ENCODE measurements at places on chromosomes 1 and 21. TPM values are rescaled to one million over a fixed set of nuclear protein-coding genes. Genes with fewer than 3 reads are reported as not detected.

Gene SMAP2
- 5.5 TPM for total RNA-seq

Gene GJA8
- total RNA-seq: not detected

Gene SPRR2G
- total RNA-seq: not detected

Gene FMO1
- not detected for total RNA-seq

Gene LRRC7
- total RNA-seq: 0.06 TPM

Gene FAM151A
- not detected for total RNA-seq

DNA sequence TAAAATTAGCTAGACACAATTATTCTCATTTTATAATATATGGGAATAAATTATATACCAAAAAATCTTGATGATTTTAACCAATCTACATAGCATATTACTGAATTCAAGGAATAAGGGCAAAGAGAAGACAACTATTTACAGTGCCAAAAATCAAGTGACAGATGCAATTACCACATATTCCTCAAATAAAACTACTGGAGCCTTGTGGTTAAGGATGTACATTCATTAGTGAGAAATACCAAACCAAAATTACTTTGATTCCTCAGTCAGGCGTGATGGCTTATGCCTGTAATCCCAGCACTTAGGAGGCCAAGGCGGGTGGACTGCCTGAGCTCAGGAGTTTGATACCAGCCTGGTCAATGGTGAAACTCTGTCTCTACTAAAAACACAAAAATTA is 68.8 kb upstream of the RBM34 start:
- no peak for DNase-seq

DNA sequence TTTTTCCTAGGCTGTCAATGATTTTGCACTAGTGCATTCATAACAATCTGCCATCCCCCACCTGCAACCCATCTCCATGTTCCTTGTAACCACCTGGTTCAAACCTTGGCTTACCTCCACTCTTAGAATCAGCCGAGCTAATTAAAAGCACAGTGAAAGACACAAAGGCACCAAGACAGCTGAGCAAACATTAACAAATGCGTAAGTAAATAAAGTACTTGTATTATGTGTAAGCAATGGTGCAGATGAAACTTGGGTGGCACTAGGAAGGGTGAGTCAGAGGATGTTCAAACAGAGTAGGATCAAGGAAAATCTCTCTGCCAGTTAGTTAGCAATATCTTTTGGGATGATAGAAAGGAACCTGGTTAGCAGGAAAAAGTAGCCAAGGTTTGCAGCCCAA is 5.1 kb upstream of the FOXJ3 start:
- no peak for DNase-seq

- DNase-seq: no peak
Measured at GRCh38 chr1:61130338-61131000, 48.1 kb downstream of the NFIA start.

DNA sequence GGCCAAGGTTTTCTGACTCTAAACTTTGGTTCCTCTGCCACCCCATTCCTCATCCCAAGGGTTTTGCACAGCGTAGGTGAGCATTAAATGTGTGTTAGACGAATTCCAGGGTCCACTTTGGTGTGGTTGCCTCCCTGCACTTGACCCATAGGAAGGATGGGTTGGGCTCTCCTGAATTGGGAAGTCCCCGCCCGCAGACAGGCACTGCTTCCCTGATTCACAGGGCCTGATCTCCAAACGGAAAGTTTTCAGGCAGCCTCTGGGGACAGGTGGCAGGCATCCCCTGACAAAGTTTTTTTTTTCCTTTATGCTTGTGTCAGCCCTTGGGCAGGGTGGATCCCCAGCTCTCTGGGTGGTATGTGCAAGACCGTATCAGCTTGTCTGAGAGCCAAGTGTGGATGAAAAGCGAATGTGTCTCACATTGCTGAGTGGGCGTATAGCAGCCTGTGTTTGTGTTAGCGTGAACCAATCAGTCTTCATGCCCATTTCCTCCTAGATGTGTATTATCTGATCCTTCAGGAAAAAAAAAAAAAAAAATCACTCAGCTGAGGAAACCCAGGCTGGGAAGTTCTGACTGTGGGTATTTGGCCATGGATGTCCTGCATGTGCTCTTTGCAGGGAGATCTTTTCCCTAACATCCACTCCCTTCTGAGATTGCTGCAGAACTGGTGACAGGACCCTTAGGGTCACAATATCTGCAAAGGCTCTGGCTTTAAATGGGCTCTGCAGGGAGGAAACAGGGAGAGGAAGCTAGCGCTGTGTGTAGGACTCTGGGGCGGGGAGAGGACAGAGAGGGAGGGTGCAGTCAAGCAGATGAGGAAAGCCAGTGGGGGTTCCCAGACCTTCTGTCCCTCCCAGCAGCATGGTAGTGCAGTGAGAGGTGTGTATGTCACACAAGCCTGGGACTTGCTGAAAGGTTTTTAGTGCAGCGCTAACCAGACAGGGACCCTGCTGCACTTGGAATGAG is 42.2 kb upstream of the TRABD2B start:
- DNase-seq: no peak

- peak; percentile 5 for DNase-seq
Measured at GRCh38 chr1:59814901-59815825, at the start of gene HOOK1. HOOK1 (plus strand) TSS chr1:59814949; CDS start chr1:59815118, 169 bp downstream.

DNA sequence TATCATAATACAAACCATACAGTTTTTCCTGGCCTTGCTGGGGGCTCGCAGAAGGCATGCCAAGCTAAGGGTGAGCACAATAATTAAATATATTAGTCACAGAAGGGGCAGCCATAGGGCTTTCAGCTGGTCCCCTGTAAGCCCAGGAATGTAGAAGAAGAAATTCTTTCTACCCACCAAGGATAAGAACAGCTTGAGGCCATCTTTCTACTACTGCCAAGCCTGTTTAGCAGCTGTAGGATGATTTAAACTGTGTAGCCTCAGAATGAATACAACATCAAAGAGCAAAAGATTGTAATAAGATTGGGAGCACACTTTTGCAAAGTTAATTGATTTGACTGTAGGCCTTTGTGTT is 171.5 kb downstream of the LRRC7 start:
- no peak for DNase-seq

DNA sequence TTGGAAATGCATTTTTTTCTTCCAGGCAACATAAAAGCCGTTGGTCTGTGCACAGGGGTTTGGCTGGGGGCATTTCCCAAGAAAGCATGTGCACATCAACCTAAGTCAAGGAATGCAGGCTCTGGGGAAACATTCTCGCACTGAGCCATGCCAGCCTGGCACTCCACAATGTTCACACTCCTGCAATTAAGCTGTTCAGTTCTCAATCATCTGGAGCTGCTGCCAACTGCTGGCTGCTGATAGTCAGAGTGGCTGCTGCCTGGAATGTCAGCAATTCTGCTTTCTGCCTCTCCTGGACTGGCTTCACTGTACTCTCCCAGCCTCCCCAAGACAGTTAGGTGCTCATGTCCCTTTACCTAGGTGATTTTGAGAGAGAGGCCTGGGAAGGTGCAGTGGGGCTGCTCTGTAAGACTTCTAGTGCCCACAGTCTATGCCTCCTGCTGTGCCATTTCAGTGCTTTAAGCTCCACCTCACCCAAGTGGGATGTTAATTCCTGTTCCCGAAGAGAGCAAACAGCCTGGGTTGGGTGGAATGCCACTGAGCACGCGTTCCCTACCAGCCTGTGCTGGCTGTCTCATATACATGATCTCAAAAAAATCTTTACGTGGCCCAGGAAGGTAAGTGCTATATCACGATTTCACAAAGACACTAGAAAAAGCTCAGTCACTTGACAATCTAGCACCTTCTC is 131.7 kb downstream of the BRINP2 start:
- DNase-seq: no peak

DNA sequence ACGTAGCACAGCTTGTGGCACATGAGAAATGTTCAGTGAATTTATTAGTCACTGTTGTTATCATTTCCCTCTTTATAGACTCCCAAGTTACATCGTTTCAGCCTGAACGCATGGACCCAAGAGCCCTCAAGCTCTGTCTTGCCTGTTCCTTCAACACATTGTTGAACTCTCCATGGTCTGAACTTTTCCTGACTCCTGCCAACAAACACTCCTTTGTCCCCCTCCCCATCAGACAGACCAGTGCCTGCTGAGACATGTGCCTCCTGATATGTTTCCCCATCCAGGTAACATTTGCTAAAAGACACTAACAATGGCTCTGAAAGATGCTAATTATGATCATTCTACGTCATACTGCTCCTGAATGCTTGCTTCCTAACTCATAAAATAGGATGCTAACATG is 108.7 kb upstream of the NFIA start:
- DNase-seq: no peak

DNA sequence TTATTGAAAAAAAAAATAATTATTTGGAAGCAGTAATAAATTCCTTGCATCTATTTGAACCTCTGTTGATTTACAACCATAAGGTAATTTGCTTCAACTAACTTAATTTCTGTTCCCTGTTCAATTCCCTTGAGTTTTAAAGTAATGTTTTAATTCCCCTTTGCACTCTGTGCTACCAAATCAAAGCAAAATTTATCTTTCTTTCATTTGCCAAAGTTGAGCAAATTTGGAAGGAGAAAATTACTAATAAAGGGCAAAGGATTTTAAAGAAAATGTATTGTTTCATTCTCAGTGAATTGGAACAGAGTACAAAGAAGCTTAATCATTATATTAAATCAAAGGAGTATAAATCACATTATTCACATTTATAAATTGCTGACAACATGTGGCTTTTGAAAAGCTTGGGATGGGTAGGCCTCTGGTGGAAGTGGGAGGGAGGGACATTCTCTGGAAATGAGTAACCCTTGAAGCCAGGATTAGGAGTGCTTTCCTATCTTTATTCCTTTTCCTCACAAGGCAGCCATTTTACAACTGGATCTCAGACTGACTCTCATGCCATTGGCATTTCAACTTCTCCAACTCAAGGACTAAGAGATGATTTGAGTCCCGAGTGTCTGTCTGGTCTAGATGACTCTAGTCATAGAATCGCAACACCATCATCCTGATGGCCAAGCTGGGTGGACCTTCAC is 331.6 kb upstream of the DUSP10 start:
- DNase-seq: no peak

DNA sequence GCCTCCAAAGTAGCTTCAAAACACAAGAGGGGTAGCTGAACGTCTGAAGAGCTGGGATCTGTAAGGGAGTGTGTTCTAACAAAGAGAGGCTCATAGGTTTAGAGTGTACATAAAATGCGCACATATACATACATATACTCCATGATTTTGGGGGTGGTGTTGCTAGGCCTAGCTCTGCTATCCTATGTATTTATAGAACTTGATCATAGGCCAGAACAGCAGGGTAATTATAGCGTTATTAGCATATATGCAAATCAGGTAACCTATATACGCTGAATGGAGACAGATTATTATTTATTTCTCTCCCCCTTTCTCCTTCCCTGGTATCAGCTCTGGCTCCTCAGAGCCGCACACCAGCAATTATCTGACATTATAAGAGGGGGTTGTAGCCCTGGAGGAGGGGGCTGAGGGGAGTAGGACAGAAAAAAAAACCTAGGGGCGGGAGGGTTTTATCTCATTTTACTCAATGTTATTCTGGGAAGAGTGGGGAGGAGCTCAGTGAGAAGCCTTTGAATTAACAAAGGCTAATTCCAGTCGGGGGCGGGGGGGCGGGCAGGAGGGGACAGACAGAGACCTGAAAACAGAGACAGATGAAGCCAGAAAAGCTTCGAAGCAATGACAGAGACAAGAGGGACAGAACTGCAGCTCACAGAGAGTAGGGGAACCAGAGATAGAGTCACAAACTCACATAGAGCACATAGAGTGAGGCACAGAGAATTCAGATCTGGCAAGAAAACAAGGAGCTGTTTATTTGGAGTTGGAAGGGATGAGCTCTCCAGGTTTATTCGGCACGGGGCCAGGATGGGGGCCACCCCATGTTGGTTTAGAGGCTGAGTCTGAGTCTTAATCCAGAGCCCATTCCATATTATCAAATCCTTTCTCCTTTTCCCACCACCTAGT is 63.0 kb downstream of the RHBG start:
- DNase-seq: no peak

DNA sequence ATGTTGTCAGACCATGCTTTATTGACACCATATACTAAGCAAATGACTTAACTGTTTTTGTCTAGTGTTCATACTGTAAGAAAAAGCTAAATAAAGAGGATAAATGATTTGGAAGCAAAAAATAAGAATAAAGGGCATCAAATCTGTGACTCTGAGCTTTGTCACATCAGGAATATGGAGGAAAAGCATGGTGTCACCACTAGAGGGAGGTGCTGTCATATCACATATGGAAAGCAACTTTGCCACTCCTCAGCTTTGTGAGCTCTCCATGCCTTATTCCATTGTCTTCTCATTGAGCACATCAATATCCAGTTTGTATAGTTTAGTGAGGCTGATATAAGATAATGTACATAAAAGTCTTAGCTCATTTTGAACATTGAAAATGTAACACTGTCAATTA is 20.8 kb upstream of the GBP1 start:
- no peak for DNase-seq
